ENCODE measurements at places on chromosomes 3 and 15. TPM values are rescaled to one million over a fixed set of nuclear protein-coding genes. Genes with fewer than 3 reads are reported as not detected.

- H3K4me1 ChIP-seq: no peaks in the 10 kb centered on the region
- DNase-seq: no peak
- no peaks in the 10 kb centered on the region for H3K27me3 ChIP-seq
- H3K36me3 ChIP-seq: no peaks in the 10 kb centered on the region
- no peak overlapping the region for H3K4me3 ChIP-seq
These were observed 218.9 kb upstream of the THRB start for GRCh38 chr3:24713516-24713915.

GRCh38 chr3:160472344-160472743 is 22.8 kb upstream of the TRIM59 start:
- peaks cover 39% of the 10 kb centered on the region for H3K4me1 ChIP-seq
- DNase-seq: peak; percentile 41
- H3K4me3 ChIP-seq: no peak overlapping the region

DNA sequence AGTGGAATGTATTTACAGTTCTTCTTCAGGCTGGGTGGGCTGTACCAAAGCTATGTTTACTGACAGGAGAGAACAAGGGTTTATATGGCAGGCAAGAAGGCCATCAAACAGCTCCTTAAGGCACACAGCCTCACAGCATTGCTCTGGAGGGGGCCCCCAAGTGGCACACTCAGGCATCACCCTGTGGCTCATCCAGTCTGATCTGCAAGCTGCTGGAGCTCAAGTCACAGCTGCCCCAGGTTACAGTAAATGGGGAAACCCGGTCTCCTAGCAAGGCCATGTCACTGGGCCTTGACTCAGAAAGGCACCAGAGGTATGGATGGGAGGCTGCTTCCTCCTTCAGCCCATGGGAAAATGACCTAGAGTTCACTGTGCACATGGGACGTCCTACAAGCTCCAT is 67.5 kb downstream of the TFG start:
- H3K27ac ChIP-seq: peak overlapping the region; percentile 30
- H3K36me3 ChIP-seq: no peaks in the 10 kb centered on the region
- DNase-seq: no peak
- no peak overlapping the region for H3K4me3 ChIP-seq
- H3K27me3 ChIP-seq: no peaks in the 10 kb centered on the region

Gene AP3B2
- total RNA-seq: 11.5 TPM

- no peak for DNase-seq
- no peaks in the 10 kb centered on the region for H3K27me3 ChIP-seq
- no peaks in the 10 kb centered on the region for H3K36me3 ChIP-seq
- no peaks in the 10 kb centered on the region for H3K4me1 ChIP-seq
These were observed 208.8 kb upstream of the CTDSPL start for GRCh38 chr3:37652851-37653250.

GRCh38 chr3:71684757-71685386 is 40.3 kb downstream of the EIF4E3 start:
- H3K27ac ChIP-seq: no peak overlapping the region
- H3K27me3 ChIP-seq: no peaks in the 10 kb centered on the region
- DNase-seq: peak; percentile 74
- peak overlapping the region; percentile 30 for H3K4me3 ChIP-seq

Gene MGA
- total RNA-seq: 28.4 TPM

DNA sequence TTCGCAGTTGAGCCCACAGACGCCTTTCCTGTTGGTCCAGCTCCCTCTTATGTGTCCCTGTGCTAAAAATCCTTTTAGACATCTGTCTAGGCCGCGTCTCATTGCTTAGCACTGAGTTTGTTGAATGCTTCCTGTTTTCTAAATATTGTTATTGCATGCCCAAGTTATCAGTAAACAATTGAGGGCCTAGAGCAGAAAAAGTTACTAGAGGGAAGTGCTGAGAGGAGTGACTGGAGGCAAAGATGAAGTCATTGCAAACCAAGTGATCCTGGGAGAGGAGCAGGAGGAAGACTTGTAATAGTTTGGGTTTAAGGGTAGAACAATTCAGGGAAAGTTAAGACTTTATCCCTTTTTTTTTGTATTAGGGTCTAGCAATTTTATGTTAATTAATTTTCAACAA is 88.1 kb downstream of the DCUN1D1 start:
- H3K27ac ChIP-seq: no peak overlapping the region
- peaks cover 10% of the 10 kb centered on the region for H3K36me3 ChIP-seq
- H3K4me3 ChIP-seq: no peak overlapping the region
- H3K27me3 ChIP-seq: no peaks in the 10 kb centered on the region
- H3K4me1 ChIP-seq: no peaks in the 10 kb centered on the region

- peaks cover 15% of the 10 kb centered on the region for H3K4me1 ChIP-seq
- no peaks in the 10 kb centered on the region for H3K36me3 ChIP-seq
- DNase-seq: no peak
- H3K4me3 ChIP-seq: no peak overlapping the region
- H3K27ac ChIP-seq: no peak overlapping the region
These were observed 5.3 kb upstream of the KIF7 start for GRCh38 chr15:89660556-89660955.

- H3K27me3 ChIP-seq: no peaks in the 10 kb centered on the region
- peaks cover 6% of the 10 kb centered on the region for H3K36me3 ChIP-seq
- no peak for DNase-seq
- peak overlapping the region; percentile 100 for H3K4me3 ChIP-seq
- H3K4me1 ChIP-seq: peaks cover 7% of the 10 kb centered on the region
These were observed 401 bp downstream of the RAMAC start for GRCh38 chr15:82986442-82986780.

Gene CAMK2N2
- 2.6 TPM for total RNA-seq

DNA sequence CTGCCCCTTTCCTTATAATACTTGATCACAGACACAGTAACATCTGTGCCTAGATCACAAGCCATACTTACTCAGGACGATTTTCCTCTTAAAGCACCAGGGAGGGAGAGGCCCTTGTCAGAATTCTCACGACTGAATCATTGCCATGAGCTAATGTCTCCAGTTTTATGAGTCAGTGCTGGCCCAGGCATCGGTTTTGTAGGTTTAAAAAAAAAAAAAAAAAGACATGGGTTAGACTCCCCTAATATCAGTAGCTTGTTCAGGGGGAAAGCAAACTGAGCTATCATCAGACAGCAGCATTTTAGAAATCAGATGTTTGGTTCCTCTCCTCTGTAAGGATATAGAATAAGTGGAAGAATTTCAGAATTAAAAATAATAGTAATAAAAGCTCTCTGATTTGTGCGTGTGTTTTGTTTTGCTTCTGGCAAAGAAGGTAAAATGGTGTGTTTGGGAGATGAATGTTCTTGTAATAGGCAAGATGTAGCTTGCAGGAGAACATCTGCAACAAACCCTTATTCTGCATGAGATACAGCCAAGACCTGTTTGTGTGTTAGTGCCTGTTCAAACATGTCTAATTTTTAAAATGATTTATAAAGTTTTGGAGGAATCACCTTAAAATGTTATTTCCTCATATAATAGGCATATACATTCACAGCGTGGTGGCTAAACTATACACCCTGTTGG is 193.6 kb downstream of the TP63 start:
- peak overlapping the region; percentile 81 for H3K27ac ChIP-seq
- no peaks in the 10 kb centered on the region for H3K36me3 ChIP-seq
- DNase-seq: peak; percentile 95
- no peak overlapping the region for H3K4me3 ChIP-seq
- H3K4me1 ChIP-seq: peaks cover 12% of the 10 kb centered on the region
- H3K27me3 ChIP-seq: no peaks in the 10 kb centered on the region

Gene CHRFAM7A
- 1.8 TPM for total RNA-seq

DNA sequence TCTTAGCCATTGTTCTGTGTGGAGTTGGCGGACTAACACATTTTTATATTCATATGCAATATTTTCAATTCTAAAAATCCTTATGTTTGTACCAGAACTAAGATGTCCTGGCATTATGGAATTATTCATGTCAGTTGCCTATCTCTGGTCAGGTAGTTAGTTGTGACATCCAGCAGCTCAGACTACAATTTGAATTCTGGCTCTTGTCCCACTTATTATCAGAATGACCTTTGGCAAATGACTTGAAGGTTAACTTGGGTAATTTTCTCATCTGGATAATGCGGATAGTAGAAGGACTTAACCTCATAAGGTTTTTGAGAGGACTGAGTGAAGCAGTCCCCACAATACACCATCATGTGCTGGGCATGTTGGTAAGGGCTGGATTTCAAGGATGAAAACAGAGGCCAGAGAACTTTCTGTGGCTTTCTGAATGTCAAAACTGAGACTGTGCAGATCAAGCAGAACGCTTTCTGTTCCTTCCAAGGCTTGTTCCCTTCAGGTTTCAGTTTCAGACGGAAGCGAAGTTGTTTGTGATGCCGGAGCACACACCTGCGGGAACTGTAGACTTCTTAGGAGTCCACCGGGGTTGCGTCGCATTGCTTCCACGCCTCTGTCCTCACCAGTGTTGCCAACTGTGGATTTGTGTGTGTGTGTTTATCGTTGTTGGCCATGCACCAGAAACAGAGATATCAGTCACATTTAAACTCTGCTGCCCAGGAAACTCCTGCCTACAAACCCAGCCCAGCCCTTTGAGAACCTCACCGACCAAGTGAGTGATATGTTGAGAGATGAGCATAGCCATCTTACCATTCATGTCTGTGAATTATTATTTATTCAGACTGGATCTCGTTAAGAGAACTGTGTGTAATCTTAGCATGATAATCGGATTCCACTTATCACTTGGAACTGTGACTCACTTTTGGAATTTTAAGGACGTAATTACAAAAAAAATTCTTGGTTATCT is 76.0 kb downstream of the PTPRG start:
- H3K4me3 ChIP-seq: no peak overlapping the region
- H3K27me3 ChIP-seq: no peaks in the 10 kb centered on the region
- no peaks in the 10 kb centered on the region for H3K36me3 ChIP-seq
- no peak overlapping the region for H3K27ac ChIP-seq
- DNase-seq: peak; percentile 55
- H3K4me1 ChIP-seq: peaks cover 10% of the 10 kb centered on the region

GRCh38 chr3:53996141-53996874 is 104.6 kb upstream of the SELENOK start:
- H3K4me3 ChIP-seq: no peak overlapping the region
- H3K27ac ChIP-seq: no peak overlapping the region
- no peak for DNase-seq
- no peaks in the 10 kb centered on the region for H3K27me3 ChIP-seq
- no peaks in the 10 kb centered on the region for H3K36me3 ChIP-seq
- H3K4me1 ChIP-seq: no peaks in the 10 kb centered on the region

GRCh38 chr15:89971592-89971997 is 29.5 kb upstream of the ZNF710 start:
- H3K36me3 ChIP-seq: no peaks in the 10 kb centered on the region
- H3K4me3 ChIP-seq: no peak overlapping the region
- H3K27ac ChIP-seq: no peak overlapping the region
- peak; percentile 14 for DNase-seq
- peaks cover 6% of the 10 kb centered on the region for H3K27me3 ChIP-seq

GRCh38 chr3:116951610-116952009 is 242.0 kb downstream of the TUSC7 start:
- no peak for DNase-seq
- no peaks in the 10 kb centered on the region for H3K4me1 ChIP-seq
- no peak overlapping the region for H3K4me3 ChIP-seq
- no peaks in the 10 kb centered on the region for H3K27me3 ChIP-seq
- no peaks in the 10 kb centered on the region for H3K36me3 ChIP-seq
- H3K27ac ChIP-seq: no peak overlapping the region

GRCh38 chr15:77599899-77600298 is 32.8 kb downstream of the LINGO1 start:
- no peaks in the 10 kb centered on the region for H3K36me3 ChIP-seq
- H3K27ac ChIP-seq: no peak overlapping the region
- no peak for DNase-seq
- no peaks in the 10 kb centered on the region for H3K27me3 ChIP-seq
- no peak overlapping the region for H3K4me3 ChIP-seq
- no peaks in the 10 kb centered on the region for H3K4me1 ChIP-seq

Gene UBAP1L
- 1.9 TPM for total RNA-seq

DNA sequence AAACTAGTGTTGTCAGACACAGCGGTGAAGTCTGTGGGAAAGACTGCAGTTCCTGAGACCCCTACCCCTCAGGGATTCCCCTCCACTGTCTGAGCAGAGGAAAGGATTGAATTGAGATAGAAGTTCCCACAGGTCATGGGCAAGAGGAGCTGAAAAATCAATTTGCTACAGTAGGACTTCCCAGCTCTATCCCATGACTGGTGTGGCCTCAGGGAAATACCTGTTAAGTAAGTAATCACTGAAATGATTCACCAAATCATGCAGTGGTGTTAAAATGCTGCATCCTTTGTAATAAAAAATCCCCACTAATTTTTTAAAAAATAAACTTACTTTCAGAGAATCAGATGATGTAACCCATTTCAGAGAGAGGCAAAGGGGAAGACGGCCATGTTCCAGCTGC is 45.0 kb upstream of the SPRED1 start:
- no peak overlapping the region for H3K27ac ChIP-seq
- H3K4me1 ChIP-seq: no peaks in the 10 kb centered on the region
- peak; percentile 29 for DNase-seq
- no peak overlapping the region for H3K4me3 ChIP-seq
- H3K36me3 ChIP-seq: no peaks in the 10 kb centered on the region

DNA sequence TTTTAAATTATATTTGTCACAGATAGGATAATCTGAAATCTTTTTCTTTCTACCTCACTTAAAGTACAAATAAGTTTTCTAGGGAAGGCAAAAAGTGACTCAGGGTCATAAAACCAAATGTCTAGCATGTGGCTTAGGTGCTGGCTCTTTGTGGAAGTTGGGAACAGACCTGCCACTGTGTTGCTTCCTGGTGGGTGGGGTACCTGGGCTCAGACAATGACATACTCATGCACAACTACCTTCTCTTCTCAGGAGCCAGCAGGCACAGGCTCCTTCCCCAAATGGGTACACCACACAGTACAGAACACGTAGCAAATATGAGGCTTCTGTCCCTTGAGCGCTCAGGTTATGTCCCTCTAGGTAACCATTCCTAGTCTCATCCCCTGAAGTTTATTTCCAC is 40.1 kb upstream of the MUC13 start:
- H3K27ac ChIP-seq: no peak overlapping the region
- H3K36me3 ChIP-seq: peaks cover 45% of the 10 kb centered on the region
- no peaks in the 10 kb centered on the region for H3K4me1 ChIP-seq
- no peaks in the 10 kb centered on the region for H3K27me3 ChIP-seq
- DNase-seq: no peak

Gene SPATA12
- total RNA-seq: not detected

Gene LRRN1
- 17.4 TPM for total RNA-seq

Gene SPTBN5
- total RNA-seq: 5.3 TPM

Gene GTF2E1
- 28.8 TPM for total RNA-seq

Gene TMEM158
- 14.1 TPM for total RNA-seq

Gene IGF2BP2
- total RNA-seq: 128 TPM

Data from astrocyte (in vitro differentiated cells and primary cell).